RCC 7860 (cell line): ENCODE measurements at places on chromosomes 5 and 9.
A peak's percentile ranks its signal among the peaks of the same experiment; 100 is the strongest.

- no peak for DNase-seq
Measured at GRCh38 chr5:92455011-92455410, 1071.9 kb upstream of the ARRDC3 start.

- peak; percentile 70 for DNase-seq
Measured at GRCh38 chr9:113454914-113455761, 8.4 kb upstream of the RGS3 start.

GRCh38 chr9:95463148-95464060 is 53.4 kb downstream of the PTCH1 start:
- DNase-seq: no peak

- no peak for DNase-seq
Measured at GRCh38 chr9:138072161-138072842, 194.7 kb downstream of the CACNA1B start.

- DNase-seq: no peak
Measured at GRCh38 chr5:95350631-95351030, 40.5 kb upstream of the FAM81B start.

GRCh38 chr5:131379723-131380122 is 115.9 kb downstream of the CDC42SE2 start:
- peak; percentile 87 for DNase-seq

GRCh38 chr5:448061-448765 is 5.2 kb downstream of the EXOC3 start:
- DNase-seq: no peak

- no peak for DNase-seq
Measured at GRCh38 chr9:114775121-114775520, 30.7 kb downstream of the TNFSF15 start.
